ENCODE measurements at places on chromosomes 1 and 21.

GRCh38 chr1:244075247-244075722 is 24.2 kb downstream of the ZBTB18 start:
- no peak for DNase-seq

GRCh38 chr1:118116909-118117308 is 68.1 kb downstream of the SPAG17 start:
- no peak for DNase-seq

DNA sequence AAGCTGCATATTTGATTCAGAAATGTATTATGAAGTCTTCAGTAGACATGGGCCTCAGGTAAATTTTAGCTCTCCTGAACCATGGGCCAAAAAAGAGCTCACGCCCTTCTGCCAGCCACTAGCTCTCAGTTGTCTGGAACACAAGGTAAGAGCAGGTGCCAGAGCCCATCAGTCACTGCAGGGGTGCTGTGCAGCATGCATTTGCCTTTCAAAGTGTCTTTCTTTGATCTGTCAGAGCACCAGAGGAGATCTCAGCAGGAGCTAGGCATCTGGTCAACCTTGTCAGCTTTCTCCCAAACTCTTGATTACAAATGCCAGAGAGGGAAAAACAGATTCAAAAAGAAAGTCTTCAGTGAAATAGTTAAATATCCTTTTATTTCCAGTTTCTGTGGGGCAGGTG is 332.3 kb downstream of the COL11A1 start:
- no peak for DNase-seq

GRCh38 chr1:23422241-23422877 is 2.2 kb downstream of the TCEA3 start:
- DNase-seq: peak; percentile 39

DNA sequence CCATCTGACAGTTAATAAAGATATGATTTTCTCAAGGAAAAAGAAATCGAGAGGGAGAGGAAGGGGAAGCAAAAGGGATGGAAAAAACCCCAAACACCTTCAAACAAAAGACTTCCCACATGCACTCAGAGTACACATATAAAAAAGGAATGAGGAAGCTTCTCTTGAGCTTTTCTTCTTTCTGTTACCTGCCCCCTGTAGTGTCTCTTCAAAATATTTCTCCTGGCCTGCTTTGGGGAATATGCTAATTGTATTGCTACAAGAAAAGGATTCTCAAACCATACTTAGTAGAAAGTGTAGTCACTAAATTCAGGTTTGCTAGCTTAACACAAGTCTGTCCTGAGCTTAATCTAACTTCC is 58.7 kb downstream of the KIF14 start:
- DNase-seq: no peak

DNA sequence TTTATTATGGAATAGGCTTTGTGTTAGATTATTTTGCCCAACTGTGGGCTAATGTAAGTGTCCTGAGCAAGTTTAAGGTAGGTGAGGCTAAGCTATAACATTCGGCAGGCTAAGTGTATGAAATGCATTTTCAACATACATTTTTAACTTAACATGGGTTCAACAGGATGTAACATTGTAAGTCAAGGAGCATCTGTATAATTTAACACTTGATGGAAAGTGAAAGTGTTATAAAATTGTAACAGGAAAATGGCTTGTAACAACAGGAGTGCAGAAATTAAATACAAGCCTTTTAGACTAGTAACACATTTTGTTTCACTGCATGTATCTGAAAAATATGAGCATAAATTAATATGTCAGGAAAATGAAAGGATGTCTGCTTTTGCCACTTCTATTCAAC is 42.3 kb downstream of the B3GALNT2 start:
- no peak for DNase-seq

DNA sequence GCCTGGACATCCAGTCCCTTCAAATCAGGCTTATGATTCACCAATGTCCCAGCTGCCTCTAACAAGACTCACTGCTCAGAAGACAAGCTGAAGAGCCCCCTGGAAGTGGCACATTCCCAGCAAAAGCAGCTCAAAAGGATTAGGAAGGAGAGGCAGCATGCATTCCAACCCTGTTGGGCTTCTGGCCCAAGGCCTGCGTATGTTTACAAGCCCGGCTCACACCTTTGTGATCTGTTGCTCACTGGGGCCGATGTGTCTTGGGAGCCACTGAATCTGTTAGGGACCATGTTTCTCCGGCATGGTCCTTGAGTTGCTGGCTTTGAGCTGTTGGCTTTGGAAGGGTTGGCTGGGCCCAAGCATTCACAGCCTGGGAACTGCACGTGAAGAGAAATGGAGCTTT is 81.2 kb upstream of the C1orf174 start:
- DNase-seq: no peak

DNA sequence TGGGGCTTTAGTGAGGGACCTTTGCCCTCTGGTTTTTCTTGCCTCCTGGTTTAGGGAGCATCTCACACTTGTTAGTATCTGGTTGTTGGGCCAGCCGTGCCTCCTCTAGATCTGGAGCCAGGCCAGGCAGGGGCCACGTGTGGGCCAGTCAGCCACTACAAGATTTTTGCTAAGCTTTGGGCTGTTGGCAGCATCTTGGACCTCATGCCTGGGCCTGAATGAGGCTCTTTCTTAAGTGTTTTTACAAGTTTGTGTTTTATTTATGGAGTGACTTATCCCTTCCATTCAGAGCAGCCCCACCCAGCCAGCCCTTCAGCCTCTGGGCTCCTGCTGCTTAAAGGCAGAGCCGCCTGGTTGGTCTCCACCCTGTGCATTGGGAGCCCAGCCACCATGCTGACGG is 1.6 kb upstream of the SH3BGRL3 start:
- no peak for DNase-seq

DNA sequence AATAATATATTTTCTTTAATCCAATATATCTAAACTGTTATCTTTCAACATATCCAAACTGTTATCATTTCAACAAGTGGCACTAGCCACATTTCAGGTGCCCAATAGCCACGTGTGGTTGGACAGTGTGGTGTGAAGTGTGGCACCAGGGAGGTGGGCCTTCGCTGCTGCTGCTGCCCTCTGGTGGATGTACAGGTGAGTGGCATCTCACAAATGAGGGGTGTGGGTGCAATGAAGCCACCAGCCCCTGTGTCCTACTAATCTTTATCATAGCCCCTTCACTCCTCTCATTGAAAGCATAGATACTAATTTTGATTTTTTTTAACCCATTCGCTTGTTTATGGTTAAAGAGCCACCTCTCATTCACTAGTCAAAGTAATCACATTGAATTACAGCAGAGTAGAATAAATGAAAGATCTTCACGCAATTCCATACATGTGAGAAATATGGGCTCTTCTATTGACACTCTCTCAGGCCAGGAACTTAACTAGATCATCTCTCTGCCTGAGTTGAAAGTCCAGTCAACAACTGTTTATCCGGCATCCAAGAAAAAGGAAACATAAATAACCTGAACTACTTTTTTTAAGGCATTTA is 499.2 kb downstream of the OMA1 start:
- DNase-seq: no peak

DNA sequence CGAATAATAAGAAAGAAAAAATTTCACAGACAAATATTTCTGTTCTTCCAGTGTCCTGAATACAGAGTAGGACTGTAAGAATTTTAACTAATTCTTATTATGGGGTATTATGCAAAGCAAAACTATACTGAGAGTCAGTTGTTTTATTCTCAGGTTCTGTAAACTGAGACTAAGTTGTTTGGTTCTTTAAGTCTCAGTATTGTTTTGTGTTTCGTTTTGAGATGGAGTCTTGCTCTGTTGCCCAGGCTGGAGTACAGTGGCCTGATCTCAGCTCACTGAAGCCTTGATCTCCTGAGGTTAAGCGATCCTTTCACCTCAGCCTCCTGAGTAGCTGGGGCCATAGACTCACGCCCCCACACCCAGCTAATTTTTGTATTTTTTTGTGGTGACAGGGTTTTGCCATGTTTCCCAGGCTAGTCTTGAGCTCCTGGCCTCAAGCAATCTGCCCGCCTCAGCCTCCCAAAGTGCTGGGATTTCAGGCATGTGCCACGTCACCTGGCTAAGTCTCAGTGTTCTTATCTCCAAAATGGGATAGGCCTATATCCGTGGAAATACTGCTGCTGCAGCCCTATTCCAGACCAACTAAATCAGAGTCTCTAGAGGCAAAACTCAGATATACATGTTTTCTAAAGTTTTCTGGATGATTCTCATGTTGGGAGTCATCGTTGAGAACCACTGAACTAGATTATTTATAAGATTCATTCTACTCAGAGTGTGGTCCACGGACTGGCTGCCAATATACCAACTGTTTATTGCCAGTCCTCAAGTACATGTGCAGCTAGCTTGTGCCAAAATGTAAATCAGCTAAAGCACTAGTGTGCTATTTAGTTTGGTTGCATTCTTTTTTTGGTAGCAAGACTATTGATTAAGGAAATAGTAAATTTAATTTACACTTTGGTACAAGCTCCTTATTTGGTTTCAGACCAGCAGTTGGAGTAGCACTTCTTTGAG is 116.6 kb downstream of the HS2ST1 start:
- DNase-seq: no peak

- DNase-seq: no peak
These were observed 2.0 kb downstream of the SDF4 start for GRCh38 chr1:1229770-1230169.

DNA sequence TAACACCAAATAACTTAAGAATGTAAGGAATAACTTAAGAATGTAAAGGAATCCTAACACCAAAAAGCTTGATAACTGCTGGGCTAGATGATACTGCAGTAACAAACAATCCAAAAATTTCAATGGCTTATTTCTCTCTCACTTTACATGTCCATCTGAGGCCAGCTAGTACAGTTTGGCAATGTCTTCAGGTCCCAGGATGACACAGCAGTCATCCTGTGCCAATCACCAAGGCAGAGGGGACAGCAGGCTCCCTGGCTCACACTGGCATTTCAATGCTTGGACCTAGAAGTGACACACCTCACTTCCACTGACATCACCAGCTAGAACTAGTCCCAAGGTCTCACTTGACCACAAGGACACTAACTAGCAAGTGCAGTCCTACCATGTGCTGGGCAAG is 15.3 kb downstream of the DNAJC11 start:
- no peak for DNase-seq

DNA sequence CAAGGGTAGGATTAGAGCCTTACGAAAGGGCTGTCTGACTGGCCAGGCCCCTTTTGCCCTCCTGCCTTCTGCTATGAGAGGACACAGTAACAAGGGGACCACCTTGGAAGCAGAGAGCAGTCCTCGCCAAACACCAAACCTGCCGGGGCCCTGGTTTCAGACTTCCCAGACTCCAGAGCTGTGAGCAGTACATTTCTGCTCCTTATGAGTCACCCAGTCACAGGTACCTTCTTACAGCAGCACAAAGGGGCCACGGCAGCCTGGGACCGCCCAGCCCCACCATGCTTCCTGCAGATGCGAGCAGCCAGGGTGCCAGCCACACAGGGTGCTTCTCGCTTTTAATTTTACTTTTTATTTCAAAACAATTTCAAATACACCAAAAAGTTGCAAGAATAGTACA is 17.2 kb upstream of the POFUT2 start:
- no peak for DNase-seq

DNA sequence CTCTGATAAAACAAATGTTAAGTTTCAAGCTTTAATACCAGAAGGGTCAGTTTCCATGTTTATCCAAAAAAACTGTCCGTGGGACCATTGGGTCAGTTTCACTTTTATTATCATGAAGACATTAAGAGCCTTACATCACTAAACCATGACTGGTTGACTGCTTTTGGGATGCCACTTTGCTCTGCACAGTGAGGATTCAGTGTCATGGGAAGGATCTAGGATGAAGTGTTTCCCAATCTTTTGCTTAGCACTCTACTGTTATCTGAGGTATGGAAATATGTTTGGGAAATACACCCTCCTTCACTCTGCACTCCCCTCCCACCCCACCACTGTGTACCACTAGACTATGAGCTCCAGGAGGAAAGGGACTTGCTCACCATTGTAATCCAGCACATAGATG is 16.3 kb downstream of the RPS6KC1 start:
- DNase-seq: no peak

GRCh38 chr1:27628712-27629111 is 6.3 kb downstream of the FGR start:
- DNase-seq: no peak

DNA sequence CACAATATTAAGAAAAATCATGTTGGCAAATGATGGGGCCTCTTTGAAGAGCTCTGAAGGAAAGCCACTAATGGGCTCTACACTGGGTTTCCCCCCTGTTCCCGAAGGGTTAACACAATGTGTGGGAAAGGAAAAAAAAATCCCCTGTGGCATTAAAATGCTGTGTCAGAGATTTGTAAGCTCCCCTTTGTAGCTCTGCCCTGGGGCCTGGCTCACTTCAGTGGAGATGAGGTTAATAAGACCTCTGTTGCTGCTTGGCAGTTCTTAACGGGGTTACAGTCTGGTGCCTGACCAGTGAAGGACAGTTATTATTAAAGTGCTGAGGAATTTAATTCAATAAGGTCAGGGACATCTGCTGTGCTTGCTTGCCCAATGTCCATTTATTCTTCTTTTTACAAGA is 129.7 kb upstream of the UBE2U start:
- no peak for DNase-seq

- no peak for DNase-seq
These were observed 3.9 kb upstream of the SYNC start for GRCh38 chr1:32706491-32706890.

DNA sequence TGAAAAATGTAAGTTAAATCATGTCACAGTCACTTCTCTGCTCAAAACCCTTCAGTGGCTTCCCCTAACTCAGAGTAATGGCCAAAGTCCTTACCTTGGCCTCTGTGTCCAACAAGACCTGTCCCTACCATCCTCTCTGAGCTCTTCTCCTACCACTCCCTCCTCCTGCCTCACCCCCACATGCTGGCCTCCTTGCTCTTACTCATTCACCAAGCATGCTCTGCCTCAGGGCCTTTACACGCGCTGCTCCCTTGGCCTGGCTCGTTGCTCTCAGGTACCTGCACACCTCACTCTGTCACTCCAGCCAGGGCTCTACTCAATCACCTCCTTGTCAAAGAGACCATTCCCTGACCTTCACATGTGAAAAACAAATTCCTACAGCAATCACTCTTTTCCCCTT is 54.2 kb downstream of the SEC16B start:
- no peak for DNase-seq

Data from activated T-helper 1 cell treated with anti-CD3 and anti-CD28 coated beads, Interleukin-2, amount 50 U/mL, for 16 hours (primary cell).